AG04449 (cell line): ENCODE measurements at places on chromosomes 12 and 14.

- no peak for DNase-seq
These were observed 155.7 kb downstream of the DPF3 start for GRCh38 chr14:72738161-72738611.

DNA sequence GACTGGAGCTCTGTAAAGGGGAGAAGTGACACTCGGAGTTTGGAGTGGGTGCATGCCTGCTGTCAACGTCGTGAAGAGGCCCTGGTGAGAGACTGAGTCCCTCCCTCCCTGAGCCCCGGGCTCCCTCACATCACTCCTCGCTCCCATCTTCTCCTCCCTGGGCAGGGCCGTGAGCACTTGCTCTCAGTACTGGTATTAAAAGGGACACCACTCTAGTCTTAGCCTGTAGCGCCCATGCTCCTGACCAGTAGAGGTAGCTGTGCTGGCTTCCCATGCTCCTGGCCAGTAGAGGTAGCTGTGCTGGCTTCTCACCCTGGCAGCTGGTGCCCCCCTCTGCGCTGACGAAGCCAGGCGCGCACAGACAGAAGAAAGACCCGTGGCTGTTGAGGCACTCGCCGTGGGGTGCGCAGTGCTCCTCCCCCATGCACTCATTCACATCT is 14.7 kb downstream of the ISCA2 start:
- DNase-seq, result no peak

DNA sequence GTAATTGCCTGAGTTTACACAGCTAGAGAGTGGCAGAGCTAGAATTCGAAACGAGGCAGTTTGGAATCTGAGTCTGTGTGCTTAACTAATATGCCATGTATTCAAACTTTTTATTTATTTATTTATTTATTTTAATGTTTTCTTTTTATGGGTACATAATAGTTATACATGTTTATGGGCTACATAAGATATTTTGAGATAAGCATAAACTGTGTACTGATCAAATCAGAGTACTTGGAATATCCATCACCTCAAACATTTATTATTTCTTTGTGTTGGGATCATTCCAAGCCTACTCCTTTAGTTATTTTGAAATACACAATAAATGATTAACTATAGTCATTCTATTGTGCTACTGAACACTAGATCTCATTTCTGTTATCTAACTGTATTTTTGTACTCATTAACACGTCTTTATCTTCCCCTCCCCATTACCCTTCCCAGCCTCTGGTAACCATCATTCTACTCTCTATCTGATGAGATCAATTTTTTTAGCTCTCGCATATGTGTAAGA is 7.4 kb upstream of the KRT81 start:
- no peak for DNase-seq

GRCh38 chr12:1803736-1804135 is 16.6 kb upstream of the LRTM2 start:
- no peak for DNase-seq

DNA sequence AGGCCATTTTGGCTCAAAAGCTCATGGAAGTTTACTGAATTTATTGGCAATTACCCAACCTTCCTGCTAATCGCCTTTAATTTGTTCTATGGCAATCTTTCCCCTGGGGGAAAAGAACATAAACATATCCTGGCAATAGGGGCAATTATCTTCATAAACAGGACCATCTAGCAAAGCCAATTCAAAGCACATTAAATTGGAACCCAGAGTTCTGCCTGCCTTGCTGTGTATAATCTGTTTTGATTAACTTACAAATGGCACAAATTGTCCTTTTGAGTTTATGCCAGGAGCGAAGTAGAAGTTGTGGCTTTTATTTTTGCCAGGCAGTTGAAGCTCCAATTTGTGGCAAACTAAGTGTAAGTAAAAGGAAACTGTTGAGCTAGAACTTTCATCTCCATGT is 68.6 kb downstream of the C12orf50 start:
- no peak for DNase-seq

DNA sequence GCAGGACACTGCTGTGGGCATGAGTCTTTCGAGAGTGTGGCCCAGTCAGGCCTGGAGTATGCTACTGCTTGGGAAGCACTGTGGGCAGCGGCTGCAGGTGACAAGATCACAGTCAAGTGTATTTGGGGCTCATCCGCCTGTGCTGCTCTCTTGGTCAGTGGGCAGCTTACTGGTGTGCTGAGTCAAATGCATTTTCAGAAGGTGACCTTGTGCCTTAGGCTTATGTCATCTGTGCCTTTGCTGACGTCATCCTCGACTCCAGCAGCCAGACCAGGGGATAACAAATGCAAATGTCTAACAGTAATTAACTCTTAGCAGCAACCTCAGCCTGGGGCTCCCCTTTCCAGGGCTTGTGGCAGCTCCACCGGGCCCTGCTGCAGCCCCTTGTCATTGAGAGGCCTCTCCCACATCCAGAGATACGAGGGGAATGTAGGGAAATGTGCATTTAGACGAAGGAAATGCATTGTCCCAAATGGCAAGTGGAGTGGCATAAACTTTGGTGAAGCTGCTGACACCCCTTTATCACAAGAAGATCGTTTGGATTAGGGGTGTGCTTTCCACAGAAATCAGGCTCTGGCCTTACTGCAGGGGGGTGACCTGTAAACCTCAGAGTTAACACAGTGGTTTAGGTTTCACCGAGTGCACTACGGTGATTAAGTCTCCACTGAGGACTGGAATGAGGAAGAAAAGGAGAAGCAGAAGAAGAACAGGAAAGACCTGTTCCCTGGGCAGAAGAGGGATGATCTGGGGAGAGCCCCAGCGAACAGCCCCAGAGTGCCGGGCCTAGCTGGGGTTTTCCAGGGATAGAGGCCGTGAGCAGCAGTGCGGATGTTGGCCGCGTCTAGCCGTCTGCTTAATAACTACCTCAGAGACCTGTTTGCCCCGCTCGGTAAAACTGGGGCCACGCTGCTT is 39.7 kb downstream of the PSMA6 start:
- no peak for DNase-seq

DNA sequence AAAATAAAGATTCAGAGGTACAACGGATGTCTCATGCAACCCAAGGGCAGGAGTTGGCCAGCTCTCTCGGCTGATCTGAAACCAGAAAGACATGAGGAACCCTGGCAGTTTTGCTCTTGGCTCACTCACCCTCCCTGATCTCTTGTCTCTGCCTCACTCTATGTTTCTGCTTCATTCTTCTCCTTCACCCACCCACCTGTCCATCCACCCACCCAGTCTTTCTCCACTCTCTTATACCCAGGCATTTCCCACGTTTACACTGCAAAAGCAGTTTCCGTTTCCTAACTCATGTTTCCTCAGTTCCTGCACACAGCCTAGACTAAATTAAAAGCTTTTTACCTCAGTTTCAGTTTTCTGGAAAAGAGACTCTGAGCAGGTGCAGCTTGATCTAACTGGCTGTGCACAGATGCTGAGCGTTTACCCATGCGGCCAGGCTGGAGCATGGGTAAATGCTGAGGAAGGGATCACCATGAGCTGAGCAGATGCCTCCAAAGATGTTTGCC is 157.6 kb downstream of the PRKCH start:
- no peak for DNase-seq

DNA sequence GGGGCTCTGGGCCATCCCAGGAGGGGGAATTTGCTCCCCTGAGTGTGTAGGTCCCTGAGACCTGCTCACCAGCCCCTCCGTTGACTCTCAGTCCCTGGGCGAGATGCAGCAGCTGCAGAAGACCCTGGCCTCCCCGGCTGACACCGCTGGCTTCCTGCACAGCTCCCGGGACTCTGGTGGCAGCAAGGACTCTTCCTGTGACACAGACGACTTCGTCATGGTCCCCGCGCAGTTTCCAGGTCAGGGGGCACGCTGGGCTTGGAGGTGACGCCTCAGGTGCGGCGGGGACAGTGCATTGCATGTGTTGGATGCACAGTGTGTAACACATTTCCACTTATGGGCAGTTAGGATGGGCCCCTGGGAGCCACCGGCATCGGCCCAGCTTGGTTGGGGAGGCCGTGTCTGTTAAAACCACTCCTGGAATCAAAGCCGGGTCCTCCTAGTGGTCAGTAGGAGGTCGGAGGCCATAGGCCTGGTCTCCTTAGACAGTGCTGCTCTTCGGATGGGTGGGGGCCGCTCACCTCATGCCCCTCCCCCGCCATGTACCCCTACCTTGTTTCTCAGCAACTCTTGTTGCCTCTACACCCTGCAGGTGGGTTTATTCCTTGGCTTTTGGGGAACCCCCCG is 17.1 kb upstream of the PUS1 start:
- no peak for DNase-seq

DNA sequence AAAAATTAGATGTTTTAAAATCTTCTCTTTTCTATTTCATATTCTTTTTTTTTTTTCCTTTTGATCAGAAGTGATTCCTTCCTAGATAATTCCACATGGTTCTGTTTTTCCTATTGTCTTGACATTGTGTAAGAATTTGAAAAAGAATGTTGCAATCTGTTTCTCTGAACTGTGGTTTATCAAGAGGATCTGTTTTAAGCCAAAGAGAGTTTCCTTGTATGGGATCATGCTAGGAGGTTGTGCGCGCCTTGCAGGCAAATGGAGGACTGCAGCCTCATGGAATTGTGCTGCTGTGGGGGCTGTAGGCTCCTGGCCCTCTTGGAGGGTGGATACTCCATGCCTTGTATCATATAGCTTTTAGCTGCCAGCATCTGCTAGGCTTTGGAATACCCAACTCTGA is 43.3 kb upstream of the MBIP start:
- no peak for DNase-seq

DNA sequence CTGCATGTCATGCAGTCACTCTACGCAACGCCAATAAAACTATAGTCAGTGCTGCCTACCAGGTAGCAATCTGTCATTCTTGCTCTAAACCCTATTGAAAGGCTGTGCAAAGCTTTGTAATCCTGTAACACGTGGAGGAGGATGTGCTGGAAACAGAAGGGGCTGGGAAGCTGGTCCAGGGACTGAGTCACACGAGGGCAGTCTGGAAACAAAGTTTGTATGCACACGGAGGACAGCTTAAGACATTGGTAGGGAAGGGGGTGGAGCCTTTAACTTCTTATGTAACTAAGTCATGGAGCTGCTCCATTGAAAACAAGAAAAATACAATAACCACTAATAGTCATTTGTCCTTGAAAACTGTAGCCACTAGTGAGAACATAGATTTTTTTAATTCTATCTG is 128.0 kb downstream of the BCAT1 start:
- no peak for DNase-seq

- no peak for DNase-seq
These were observed 16.5 kb downstream of the NINJ2 start for GRCh38 chr12:646442-647384.

- DNase-seq, result no peak
These were observed 23.6 kb upstream of the USP44 start for GRCh38 chr12:95574799-95575452.

DNA sequence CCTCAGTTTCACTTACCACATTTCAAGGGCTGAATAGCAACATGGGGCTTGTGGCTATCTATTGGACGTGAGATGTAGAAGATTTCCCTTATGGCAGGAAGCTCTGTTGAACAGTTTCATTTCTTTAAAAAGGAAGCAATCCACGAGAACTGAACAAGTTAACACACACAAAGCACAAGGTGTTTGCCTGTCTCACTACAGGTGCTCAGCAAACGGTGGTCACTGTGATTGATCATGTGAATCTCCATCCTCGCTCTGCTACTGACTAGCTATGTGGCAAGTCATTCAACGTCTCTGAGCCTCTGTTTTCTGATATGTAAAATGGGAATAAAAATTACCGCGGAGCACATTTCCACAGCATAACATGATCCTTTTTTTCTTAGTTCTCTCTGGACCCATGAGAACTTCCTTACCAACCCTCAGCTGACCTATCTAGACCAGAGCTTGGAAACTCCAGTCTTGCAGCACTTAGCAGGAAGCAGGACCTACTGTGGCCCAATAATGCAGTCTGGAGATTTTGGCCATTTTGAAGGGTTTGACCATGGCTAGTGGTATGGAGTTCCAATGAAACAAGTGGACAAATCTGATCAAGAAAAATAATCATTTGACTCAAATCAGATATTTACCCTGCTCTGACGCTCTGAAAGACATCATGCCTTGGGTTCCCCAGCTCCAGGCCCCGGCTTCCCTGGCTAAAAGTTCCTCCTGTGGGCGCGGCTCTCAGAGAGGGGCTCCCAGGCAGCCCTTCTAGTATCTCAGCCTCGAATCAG is 278.8 kb downstream of the ZFP36L1 start:
- no peak for DNase-seq

GRCh38 chr12:94817695-94818075 is 167.3 kb upstream of the TMCC3 start:
- no peak for DNase-seq

DNA sequence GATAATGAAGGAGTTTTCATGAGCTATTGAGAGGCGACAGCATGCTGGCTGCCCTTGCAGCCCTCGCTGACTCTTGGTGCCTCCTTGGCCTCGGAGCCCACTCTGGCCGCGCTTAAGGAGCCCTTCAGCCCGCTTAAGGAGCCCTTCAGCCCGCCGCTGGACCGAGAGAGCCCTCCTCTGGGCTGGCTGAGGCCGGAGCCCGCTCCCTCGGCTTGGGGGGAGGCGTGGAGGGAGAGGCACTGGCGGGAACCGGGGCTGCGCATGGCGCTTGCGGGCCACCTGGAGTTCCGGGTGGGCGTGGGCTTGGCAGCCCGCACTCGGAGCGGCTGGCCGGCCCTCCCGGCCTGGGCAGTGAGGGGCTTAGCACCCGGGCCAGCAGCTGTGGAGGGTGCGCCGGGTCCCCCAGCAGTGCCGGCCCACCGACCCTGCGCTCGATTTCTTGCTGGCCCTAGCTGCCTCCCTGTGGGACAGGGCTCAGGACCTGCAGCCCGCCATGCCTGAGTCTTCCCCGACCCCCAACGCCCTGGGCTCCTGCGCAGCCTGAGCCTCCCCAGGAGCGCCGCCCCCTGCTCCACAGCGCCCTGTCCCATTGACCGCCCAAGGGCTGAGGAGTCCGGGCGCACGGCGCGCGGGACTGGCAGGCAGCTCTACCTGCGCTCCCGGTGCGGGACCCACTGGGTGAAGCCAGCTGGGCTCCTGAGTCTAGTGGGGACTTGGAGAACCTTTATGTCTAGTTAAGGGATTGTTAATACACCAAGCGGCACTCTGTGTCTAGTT is 20.1 kb upstream of the PAWR start:
- DNase-seq, result no peak

GRCh38 chr12:2688381-2688931 is 106.3 kb upstream of the FKBP4 start:
- no peak for DNase-seq

GRCh38 chr12:11863478-11863906 is 207.2 kb upstream of the BCL2L14 start:
- no peak for DNase-seq

- no peak for DNase-seq
These were observed 45.8 kb downstream of the DRAM1 start for GRCh38 chr12:101923045-101923718.

- DNase-seq, result no peak
These were observed 1.3 kb upstream of the AVPR1A start for GRCh38 chr12:63152321-63152700.

DNA sequence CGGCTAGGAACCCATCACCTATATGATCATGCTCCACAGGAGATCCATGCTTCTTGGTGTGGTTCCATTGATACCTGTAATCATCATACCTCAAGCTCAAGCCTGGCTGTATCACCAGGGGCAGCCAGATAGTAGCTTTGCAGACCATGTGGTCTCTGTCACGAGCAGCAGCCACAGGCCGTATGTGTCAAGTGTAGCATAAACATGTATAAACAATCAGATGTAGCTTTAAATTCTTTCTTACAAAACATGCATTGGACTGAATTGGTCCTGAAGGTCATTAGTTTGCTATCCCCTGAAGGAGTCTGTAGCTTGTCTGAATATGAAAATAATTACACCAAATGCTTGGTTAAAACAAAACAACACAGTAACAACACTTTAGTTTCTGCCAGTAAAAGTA is 1223.2 kb upstream of the TMEM132C start:
- DNase-seq, result no peak
